ENCODE measurements at places on chromosomes 16 and 17.

DNA sequence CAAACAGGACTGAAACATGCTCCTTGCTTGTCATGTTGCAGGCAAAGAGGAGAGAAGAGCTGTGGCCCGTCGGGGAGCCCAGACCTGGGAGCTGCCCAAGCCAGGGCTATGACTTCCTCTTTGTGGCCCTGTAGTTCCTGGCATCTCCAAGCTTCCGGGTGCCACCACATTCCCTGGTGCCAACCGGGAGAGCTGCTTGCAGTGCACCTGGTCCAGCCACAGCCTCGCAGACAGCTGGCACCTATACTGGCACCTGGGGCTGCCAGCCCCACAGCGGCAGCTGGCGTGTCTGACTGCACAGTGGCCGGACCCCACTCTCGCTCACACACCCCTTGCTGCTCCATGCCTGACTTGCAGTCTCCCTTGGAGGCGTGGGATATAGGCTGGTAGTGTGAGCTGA, 37.1 kb upstream of the FOXJ1 start:
- no peak for DNase-seq

- DNase-seq = no peak
These were observed 53.4 kb downstream of the GRB2 start for GRCh38 chr17:75352079-75352569.

DNA sequence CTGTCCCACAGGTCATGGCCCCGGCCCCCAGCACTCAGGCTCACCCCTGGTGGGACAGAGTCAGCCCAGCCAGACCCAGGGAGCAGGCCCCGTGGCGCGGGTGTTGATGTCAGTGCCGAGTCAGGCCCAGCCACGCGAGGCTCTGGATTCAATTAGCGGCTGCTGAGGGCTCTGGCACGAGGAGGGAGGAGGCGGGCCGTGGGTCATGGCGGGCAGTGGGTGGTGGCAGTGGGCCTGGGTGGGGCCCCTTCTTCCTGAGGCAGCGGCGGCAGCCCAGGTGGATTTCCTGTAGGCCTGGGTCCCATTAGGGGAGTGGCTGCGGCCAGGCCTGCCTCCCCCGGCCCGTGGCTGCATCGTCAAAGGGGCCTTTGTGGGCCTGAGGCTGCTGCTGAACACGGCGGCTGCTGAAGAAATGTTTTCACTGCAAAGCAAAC, 12.9 kb downstream of the VASN start:
- no peak for DNase-seq

GRCh38 chr16:53219371-53219770, 164.6 kb downstream of the CHD9 start:
- DNase-seq = no peak

DNA sequence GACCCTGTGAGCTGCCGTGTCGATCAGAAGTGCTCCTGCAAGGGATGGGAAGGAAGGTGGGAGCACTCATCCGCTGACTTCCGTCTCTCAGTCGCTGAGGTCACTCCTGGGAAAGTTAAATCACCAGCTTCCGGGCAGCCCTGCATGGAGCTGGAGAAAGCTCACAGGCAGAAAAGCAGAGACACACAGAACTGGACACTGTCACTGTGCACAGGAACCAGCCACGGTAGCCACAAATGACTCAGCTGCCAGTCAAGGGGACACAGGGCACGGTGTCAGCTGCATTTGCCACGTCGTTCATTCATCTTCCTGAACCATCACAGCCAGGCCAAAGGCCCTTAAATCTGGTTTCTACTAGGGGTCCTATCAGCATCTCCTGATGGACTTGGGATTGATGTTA, 226.4 kb upstream of the PSMD7 start:
- DNase-seq = no peak

DNA sequence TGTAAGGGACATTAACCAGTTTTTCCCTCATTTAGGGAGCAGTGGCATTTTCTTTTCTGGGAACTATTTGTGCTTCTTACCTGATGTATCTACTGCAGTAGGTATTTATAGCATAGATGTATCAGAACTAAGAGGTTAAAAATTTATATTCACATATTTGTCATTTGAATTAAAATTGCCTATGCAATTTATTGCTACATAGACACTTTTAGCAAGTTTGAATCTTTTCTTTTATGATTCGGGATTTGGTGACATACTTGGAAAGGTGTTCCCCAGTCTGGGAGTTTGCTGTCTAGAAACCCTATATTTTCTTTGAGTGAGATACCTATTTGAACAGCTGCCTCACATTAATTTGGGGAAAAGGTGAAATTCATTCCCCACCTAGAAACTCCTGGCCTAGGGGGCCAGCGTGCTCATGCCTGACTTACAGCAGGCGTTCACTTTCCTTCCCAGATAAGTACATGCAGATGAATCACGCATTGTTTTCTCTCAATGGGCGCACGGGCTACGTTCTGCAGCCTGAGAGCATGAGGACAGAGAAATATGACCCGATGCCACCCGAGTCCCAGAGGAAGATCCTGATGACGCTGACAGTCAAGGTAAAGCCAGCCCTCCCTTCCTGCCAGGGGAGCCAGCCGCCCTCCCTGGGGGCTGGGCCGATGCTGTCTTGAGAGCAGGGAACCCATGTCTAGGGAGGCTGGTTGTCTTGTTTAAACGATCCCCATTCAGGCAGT, 73.8 kb downstream of the SDR42E1 start:
- DNase-seq = no peak

DNA sequence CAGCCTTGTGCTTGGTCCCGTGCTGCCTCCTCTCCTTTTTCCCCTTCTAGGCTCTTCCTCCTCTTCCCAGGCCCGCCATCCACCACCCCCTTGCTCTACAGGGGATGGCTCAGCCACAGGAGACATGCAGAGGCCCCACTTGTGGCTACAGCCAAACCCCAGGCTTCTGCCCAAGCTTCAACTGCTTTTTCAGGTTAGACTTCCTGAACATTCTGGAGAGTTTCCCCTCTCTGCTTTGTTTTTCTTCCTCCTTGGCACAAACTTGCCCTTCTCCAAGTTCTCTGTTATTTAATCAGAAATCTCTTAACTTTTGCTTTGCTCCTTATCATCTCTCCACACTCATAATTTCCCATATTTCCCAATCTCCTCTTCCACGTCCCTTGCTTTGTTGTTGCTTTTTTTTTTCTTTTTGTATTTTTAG, 18.3 kb upstream of the HAS3 start:
- DNase-seq = no peak
